ENCODE measurements at places on chromosomes 3 and 15.

DNA sequence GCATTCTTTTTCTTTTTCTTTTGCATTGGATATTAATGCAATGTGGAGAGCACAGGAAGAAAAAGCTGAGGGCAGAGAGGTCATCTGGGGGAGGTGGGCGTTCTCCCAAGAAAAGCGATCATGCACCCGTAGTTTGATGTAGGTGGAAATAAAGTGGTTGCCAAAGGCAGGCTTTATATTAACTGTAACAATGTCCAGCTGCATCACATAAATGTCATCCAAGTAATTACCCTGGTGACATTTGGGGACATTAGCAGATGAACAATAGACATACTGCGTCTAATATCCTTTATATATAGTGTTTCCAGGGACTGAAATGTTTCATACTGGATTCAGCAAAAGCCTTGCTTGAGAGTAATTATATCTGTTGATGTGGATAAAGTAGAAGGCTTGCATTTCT, 135.5 kb downstream of the CNTN6 start:
- no peak for DNase-seq

GRCh38 chr3:74546426-74546825, 68.0 kb downstream of the CNTN3 start:
- DNase-seq, result no peak

- DNase-seq, result no peak
Observed at GRCh38 chr3:18841422-18842343, 306.6 kb upstream of the KCNH8 start.

- no peak for DNase-seq
Observed at GRCh38 chr15:64739156-64739555, 36.2 kb downstream of the RBPMS2 start.

GRCh38 chr3:3836845-3837244, 37.6 kb downstream of the LRRN1 start:
- no peak for DNase-seq

GRCh38 chr15:36106640-36107335, 472.6 kb upstream of the CDIN1 start:
- no peak for DNase-seq

GRCh38 chr15:50627351-50628055, 59.1 kb downstream of the TRPM7 start:
- DNase-seq, result no peak

DNA sequence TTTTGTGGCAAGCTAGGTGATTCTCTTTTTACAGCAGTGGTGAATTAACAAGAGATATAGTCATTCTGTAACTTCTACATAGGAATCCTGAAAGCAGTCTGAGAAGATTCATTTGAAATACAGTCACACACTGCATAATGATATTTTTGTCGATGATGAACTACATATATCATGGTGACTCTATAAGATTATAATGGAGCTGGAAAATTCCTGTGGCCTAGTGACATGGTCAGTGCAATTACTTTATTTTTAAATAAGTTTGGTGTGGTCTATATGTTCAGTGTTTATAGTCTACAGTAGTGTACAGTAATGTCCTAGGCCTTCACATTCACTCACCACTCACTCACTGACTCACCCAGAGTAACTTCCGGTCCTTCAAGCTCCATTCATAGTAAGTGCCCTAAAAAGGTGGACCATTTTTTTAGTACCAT, 511.4 kb upstream of the MCTP2 start:
- no peak for DNase-seq

- no peak for DNase-seq
Observed at GRCh38 chr15:56835718-56836171, 82.7 kb upstream of the TCF12 start.

DNA sequence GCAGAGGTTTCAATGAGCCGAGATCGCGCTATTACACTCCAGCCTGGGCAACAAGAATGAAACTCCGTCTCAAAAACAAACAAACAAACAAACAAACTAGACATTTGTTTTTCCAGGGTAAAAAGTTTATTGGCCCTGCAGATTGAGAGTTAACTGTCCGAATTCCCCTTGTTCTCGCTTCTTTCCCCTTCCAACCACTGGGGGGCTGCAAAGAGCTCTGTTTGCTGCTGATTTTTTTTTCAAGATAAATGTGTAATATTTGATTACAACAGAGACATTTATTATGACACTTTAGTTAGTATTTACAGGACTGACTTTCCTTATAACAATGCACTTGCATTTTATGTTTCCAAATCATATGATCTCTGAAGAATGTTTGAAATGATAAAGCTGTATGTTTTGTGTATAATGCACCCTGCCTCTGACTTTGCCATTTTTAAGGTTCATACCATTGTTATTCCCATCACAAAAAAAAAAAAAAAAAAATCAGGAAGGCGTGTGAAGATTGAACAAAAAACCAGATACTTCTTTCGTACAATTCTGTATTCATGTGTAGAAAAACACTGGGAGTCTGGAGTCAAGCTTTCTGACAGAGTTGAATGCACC, 2.8 kb downstream of the CLSTN2 start:
- DNase-seq, result peak; percentile 65

GRCh38 chr3:74535281-74535680, 79.2 kb downstream of the CNTN3 start:
- DNase-seq, result no peak

- no peak for DNase-seq
Observed at GRCh38 chr3:66261355-66261754, 40.6 kb downstream of the SLC25A26 start.

GRCh38 chr3:45120359-45121158, 25.6 kb downstream of the CDCP1 start:
- peak; percentile 44 for DNase-seq

DNA sequence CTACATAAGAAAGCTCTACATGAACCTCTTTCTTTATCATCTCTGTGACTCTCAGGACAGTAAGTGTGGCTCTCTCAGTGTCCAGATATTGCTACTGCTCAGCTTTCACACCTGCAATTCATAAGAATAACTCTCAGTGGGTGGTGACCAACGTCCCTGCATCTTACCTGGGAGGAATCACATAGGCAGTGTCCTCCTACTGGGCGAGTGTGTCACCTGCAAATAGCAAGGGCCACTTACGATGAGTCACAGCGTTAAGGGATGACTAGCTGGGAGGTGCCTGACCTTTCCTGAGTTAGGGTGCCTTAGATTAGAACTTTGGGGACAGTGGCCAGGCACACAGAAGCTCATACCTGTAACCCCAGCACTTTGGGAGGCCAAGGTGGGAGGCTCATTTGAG, 90.8 kb upstream of the C3orf80 start:
- DNase-seq, result peak; percentile 60

GRCh38 chr15:43930556-43930955, 103.8 kb downstream of the WDR76 start:
- no peak for DNase-seq

- DNase-seq, result no peak
Observed at GRCh38 chr3:181230258-181230657, 240.7 kb upstream of the DNAJC19 start.

DNA sequence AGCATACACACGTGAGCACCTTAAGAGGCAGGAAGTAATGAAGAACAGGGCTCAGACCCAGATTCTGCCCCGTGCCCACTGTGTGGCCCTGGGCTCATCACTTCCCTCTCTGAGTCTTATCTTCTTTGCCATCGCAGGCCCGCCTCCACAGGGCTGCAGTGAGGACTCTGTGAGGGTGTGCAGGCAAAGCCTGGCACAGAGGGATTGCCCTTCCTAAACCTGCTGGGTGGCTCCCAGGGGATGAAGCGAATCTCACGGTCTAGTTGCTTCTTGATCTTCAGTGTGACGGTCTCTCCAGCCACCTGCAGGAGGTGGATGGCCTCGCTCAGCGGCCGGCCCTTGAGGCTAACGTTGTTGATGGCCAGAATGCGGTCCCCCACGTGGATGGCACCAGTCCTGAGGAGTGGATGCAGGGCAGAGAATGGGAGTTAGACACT, 32.8 kb downstream of the GRIP2 start:
- no peak for DNase-seq

DNA sequence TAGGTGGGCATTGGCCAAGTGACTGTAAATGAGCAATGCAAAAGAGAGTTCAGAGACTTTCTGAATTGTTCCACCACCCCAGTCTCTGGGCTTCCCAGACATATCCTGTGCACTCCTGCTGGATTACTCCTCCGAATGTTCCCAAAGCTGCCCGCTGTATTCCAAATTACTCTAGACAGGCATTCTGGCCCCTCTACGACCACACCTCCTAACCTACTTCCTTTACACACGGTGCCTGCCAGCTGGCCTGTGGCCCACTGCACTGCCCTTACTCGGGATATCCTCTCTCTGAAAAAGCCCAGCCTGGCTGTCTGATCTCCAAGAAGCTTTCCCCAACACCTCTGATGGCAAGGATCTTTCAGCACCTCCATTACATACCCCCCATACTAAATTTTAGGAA, 66.6 kb downstream of the DUT start:
- DNase-seq, result no peak

- no peak for DNase-seq
Observed at GRCh38 chr3:57953576-57953975, 54.6 kb upstream of the FLNB start.

DNA sequence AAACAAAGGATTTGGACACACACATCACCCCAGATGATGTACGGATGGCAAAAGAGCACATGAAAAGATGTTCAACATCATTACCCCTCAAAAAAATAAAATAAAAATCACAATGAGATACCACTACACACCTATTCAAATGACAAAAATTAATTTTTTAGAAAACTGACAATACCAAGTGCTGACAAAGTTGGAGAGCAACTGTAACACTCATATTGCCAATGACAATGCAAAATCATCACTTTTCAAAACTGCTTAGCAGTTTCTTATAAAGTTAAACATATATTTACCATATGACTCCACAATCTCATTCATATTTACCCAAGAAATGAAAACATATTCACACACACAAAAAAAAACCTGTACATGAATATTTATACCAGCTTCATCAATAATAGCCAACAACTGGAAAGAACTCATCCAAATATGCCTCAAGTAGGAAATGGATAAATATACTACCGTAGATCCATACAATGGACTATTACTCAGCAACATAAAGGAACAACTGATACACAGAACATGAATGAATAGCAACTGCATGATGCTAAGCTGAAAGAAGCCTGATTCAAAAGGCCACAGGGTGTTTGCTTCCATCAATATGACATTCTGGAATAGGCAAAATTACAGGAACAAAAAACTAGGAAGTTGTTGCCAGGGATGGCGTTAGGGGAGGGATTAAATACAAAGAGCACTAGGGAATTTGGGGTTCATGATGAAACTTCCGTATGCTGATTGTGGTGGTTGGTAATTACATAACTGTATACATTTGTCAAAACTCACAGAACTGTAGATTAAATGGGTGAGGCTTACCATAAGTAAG, 1.3 kb downstream of the FSIP1 start:
- DNase-seq, result no peak

DNA sequence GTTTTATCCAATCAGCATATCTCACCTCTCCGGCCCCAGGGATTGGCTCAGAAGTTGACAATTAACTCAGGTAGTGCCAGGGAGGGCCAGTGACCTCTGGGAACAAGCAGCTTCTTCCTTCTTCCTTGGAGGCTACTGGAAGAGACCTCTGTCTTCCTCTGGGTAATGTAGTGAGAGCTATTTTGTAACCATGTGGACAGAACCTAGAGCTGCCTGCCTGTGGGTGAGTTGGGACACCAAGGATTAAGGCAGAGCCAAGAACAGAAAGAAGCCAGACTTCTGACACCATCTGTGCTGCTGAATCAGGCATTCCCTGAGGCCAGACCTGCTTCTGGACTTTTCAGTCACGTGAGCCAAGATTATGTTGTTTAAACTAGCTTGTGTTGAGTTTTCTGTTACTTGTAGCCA, 5.9 kb upstream of the NDUFAF1 start:
- DNase-seq, result no peak

GRCh38 chr3:178131801-178132200, 404.4 kb upstream of the KCNMB2 start:
- no peak for DNase-seq

GRCh38 chr3:27425896-27426565, 56.8 kb upstream of the NEK10 start:
- DNase-seq, result no peak

GRCh38 chr15:45521596-45522327, 793 bp downstream of the SLC30A4 start:
- DNase-seq, result no peak

- DNase-seq, result no peak
Observed at GRCh38 chr3:196192524-196193051, 18.6 kb downstream of the ZDHHC19 start.

GRCh38 chr3:155282385-155283091, 10.9 kb downstream of the STRIT1 start:
- peak; percentile 17 for DNase-seq

GRCh38 chr3:61448378-61448777, 113.0 kb upstream of the PTPRG start:
- DNase-seq, result no peak

DNA sequence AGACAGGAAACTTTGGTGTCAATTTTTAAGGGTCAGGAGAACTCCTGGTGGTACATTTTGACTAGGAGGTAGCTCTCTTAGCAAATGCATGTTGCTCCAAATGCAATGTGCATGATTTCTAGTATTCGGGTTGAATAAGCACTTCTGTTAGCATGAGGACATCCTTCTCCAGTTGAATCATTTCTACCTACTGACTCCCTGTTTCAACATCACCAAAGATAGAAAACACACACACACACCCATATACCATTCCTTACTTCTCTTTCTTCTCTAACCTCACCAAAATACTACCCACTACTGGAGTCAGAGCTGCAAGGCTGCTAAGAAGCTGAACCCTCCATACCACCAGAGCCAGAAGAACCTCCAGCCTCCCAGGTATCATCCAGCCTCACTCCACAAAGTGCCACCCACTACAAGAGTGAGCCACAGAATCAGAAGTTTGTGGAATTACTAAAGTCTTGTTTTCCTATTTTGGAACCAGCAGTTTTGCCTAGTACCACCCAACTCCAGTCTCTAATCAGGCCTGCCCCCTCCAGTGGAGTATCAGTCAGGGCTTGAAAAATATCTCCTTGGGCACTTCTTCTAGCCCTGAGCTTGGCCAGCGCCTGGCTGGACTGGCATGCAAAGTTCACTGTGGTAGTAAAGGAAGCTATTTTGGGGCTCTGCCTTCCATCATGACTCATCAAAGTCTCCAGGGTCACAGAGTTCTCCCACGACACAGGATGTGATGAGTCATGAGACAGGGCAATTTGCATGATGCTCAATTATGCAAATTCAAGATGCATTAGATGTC, 110.3 kb downstream of the CYP19A1 start:
- peak; percentile 29 for DNase-seq

All from Caki2 (cell line).